NCI-H524 treated with DMSO at 0.1 percent for 48 hours (cell line): ENCODE measurements at places on chromosomes 4 and X.

DNA sequence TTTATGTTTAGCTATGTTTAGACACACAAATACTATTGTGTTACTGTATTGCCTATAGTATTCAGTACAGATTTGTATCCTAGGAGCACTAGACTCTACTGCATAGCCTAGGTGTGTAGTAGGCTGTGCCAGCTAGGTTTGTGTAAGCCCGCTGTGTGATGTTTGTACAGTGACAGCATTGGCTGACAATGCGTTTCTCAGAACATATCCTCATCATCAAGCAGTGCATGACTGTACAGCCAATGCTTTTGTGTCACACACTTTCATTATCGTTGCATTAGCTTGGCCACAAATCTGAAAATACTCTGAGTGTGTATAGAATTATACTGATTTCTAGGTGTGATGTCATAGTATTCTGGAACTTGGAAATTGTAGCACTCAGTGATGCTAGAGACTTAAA, 63.4 kb downstream of the CLDN34 start:
- DNase-seq = no peak

GRCh38 chr4:140799686-140800225, 43.6 kb upstream of the TBC1D9 start:
- no peak for DNase-seq

DNA sequence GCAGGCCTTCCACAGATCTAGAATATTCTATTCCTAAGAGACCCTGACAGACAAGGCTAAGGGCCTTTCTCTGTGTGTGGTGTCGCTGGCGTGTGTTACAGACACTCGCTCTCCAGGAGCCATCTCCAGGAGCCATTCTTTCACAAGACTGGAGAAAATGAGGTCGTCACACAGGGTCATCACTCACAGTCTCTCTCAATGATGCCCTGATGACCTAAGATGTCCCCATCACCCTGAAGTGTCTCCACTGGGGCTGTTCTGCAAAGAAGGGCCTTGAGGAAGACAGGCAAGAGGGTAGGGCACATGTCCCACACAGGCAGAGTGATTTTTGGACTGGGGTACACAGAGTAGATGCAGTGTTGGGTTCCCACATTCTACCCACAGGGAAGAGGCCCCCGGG, 34.7 kb downstream of the ZFYVE28 start:
- no peak for DNase-seq

DNA sequence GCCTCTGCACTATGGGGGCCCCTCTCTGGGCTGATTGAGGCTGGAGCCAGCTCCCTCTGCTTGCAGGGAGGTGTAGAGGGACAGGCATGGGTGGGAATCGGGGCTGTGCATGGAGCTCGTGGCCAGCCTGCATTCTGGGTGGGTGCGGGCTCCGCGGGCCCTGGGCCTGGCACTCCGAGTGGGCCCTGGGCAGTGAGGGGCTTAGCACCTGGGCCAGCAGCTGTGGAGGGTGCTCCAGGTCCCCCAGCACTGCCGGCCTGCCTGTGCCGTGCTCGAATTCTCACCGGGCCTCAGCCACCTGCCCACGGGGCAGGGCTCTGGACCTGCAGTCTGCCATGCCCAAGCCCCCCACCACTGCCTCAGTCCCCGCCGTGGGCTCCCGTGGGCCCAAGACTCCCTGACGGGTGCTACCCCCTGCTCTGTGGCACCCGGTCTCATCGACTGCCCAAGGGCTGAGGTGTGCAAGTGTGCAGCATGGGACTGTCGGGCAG, 681.2 kb downstream of the PDHA2 start:
- no peak for DNase-seq

DNA sequence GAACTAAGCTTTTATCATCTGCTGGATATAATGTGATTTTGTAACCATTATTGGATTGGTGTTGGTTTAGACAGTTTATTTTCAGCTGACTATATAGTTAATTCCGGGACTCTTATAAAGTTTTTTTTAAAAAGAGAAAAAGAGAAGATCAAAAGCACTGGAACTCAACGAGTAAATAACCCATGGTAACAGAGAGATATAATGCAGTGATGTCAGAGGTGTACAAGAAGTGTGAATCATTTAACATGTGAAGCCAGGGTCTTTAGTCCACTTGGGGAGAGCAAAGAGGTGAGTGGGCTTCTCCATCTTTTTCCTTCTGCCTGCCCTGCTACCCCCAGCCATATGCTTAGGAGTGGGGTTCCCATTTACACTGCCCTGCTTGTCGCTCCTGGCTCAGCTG, 3.2 kb downstream of the TMEM165 start:
- no peak for DNase-seq

GRCh38 chr4:94216394-94216793, 8.7 kb downstream of the SMARCAD1 start:
- DNase-seq = no peak

DNA sequence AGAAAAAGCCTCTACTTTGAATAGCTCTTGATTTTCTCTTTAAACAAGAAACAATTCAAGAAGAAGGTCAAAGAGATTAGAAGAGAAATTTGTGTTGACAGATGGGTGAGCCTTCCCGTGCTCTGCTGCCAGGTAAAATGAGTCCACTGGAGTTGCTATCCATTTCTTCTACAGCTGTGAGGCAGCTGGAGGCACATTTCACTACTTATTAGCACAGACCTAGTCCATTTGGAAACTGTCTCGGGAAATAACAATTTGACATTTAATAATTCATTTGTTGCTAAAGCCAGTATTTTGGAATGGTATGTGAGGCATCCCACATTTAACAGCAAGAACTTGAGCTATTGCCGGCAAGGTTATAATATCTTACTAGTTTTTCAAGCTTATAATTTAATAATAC, 396.8 kb upstream of the GRIA3 start:
- peak; percentile 2 for DNase-seq

DNA sequence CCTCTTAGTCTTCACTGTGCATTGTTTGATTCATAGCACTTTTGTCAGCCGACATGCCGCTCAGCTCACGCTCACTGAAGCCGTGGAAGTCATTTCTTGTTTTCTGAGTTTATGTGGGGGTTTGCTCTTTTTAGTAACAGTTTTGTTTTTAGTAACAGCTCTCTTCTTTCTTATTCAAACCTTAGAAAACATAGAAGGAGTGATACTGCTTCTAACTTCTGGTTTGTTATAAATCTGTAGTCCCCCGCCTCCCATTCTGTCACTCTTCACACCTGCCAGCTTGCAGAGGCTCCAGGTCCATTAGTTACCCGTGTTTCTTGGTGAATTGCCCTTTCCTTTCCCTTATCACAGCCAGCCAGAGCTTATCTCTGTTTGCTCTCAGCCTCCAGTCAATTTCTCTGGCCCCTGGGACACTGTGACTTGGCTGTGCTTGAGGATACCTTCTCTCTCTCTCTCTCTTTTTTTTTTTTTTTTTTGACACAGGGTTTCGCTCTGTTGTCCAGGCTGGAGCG, 50.5 kb downstream of the GRK4 start:
- DNase-seq = no peak

DNA sequence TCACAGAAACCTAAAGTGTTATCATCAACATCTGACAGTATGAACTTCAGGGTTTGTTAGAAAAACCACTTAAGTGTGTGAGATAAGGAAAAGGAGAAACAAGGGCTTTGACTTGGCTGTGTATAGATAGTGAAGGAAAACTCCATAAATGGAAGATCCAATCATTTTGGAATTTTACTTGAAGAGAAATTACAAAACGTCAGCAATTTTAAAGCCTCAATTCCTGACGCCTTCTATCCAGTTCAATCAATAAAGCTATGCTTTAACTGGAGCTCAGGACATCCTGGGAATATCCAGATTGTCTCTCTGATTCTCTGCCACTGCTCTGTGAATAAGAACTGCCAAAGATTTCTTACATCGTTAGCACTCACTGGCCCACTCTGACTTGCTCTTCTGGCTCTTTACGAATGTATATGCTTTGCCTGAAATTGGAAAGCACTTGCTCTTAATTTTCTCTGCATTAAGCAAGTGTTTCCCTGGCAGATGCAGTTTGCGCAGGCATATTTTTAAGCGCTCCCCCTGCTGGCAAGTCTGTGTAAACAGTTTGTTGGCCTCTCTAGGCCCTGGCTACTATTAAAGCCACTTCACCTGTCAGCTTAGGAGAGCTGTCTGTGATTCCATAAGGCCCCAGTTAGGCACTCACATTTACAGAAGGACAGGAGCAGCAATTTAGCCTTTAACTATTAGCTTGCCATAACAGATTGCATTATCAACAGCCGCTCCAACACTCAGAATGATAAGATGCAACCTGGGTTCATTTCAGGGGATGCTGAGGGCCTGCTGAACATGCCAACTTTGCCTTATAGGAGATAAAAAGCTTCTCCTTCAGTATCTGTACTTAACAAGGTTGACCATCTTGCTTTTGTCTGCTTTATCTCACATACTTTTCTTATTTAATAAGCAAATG, 251.4 kb upstream of the DDX53 start:
- peak; percentile 8 for DNase-seq

- no peak for DNase-seq
These were observed 23.9 kb upstream of the PRDM8 start for GRCh38 chr4:80173401-80173800.

DNA sequence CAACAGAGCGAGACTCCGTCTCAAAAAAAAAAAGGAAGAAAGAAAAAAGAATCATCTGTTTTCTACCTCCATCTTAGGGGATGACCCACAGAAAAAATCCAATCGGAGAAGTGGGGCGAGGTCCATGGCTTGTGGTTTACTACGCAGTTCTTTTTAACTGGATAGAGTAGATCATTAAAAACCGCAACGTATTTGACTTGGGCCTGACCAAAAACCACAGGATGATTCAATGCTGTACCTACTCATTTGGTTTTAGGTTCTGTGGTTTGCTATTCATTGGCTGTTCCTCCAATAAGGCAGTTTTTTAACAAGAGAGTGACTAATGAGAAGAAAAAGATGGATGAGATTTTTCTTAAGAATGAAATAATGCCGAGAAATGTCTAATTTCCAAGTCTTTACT, 83.7 kb downstream of the FREM3 start:
- no peak for DNase-seq

DNA sequence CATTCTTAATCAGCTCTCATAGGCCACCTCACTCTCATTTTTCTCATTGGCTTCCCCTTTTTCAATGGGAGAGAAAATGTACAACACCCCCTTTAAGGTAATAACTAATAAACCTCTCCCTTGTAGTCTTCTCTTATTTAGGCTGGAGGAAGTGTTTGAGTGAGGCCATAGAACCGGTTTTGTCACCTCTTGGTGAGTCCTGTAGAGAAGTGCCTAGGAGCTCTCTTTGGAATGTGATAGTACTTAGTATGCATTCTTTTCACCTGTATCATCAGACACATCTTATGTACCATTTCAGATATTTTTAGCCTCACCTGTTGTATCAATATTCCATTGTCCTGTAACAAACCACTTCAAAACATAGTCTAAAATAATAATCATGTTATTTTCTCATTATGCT, 3.5 kb upstream of the TAB3 start:
- no peak for DNase-seq

DNA sequence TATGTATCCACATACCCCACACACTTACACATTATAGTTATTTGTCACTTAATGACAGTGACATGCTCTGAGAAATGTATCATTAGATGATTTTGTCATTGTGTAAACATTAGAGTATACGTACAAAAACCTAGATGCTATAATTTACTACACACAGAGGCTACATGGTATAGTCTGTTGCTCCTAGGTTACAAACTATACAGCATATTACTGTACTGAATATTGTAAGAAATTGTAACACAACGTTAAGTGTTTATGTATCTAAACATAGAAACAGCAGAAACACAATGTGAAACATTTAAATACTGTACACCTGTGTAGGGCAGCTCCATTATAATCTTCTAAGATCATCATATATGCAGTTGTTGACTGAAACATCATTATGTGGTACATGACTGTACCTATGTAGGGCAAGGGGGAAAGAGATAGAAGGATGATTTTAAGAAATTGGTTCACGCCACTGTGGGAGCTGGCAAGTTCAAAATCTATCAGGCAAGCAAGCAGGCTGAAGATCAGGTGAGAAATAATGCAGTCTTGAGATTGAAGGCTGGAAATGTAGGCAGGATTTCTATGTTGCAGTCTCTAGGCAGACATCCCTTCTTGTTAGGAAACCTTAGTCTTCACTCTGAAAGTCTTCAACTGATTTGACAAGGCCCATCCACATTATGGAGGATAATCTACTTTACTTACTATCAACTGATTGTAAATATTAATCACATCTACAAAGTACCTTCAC, 78.0 kb upstream of the CPEB2 start:
- no peak for DNase-seq

DNA sequence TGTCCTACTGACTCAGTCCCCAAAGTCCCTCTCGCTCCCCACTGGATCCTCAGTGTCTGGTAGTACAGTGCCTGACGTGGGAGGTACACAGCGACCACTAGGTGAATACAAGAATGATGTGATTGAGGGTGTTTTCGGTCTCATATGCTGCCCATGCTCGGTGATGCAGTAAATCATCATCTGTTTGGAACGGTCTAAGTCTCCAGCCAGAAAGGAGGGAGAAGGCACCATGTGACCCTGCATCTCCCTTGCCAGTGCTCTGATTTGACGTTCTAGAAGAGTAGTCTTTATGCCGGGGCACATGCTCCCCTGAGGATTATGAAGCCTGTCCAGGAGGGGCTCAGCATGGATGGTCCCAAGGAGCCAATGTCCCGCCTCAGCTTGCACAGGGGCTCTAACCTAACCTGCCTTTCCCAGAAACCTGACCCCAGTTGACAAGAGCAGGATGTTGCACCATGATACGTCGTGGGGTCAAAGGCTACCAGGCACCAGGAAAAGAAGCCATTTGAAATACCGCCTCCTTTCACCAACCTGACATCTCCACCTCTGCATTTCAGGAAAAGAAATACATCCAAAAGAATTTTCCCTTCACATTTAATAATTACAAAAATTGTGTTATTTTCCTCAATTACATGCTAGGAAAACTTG, 13.8 kb upstream of the PLXNB3 start:
- no peak for DNase-seq

- no peak for DNase-seq
These were observed 385.9 kb downstream of the UNC5C start for GRCh38 chr4:95162867-95163266.

DNA sequence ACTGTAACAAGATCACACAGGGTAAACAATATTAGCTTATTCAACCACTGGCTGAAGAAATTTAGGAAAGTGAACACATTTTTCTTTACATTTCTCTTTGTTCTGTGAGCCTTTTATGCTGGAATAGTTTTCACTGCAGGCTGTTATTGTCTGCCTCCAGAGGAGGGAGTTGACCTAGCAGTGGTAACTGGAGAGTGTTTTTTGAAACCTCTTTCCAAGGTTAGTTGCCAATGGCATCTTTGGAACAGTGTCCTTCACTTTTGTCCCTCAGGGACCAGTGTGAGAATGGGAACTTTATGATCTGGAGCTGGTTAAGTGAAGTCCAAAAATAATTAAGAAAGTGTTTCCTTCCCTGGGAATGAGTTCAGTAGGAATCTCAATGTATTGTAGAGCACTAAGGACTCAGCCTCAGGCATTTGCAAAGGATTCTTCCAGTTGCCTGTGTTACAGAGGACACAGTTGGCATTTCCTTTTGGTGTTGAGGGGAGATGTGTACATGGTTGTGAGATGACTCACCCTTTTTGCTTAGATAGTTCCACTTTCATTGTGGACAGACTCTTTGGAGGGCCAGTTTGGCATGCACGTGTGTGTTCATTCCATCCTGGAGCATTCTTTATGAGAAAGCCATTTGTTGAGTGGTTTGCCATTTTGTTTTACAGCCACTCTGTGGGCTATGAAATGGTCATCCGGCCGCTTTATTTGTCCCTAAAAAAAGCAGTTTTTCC, 61.3 kb downstream of the AR start:
- no peak for DNase-seq
